Placental pericyte (primary cell): ENCODE measurements at places on chromosomes 7 and 10. TPM values are rescaled to one million over a fixed set of nuclear protein-coding genes. Genes with fewer than 3 reads are reported as not detected.

The ITIH5 gene
- total RNA-seq = under 0.01 TPM in 1 of 2 replicates, not detected in the other

The CACNB2 gene
- under 0.01 and 0.14 TPM in 2 replicates for total RNA-seq

The MYL10 gene
- total RNA-seq = not detected in 2 replicates

The SORCS1 gene
- not detected in 2 replicates for total RNA-seq

The AMZ1 gene
- total RNA-seq = 0.88 and 3.3 TPM in 2 replicates

The LIPK gene
- 0.29 TPM in 1 of 2 replicates, not detected in the other for total RNA-seq

The CYP2C19 gene
- total RNA-seq = not detected in 2 replicates

The CTAGE6 gene
- total RNA-seq = 0.22 TPM in 1 of 2 replicates, not detected in the other

The BAIAP2L1 gene
- 9.0 and 10.2 TPM in 2 replicates for total RNA-seq

The GDF2 gene
- 0.14 TPM in 1 of 2 replicates, not detected in the other for total RNA-seq

The SLC13A1 gene
- not detected in 2 replicates for total RNA-seq

The CALML5 gene
- not detected in 2 replicates for total RNA-seq

The SH2D4B gene
- 0.22 and 0.29 TPM in 2 replicates for total RNA-seq
